Umbilical cord (tissue), 2 donors: ENCODE measurements at places on chromosomes 7 and 10. TPM values are rescaled to one million over a fixed set of nuclear protein-coding genes. Genes with fewer than 3 reads are reported as not detected.

TDRD1 gene
- total RNA-seq: 0.24 TPM

STRA8 gene
- total RNA-seq: not detected

DNA sequence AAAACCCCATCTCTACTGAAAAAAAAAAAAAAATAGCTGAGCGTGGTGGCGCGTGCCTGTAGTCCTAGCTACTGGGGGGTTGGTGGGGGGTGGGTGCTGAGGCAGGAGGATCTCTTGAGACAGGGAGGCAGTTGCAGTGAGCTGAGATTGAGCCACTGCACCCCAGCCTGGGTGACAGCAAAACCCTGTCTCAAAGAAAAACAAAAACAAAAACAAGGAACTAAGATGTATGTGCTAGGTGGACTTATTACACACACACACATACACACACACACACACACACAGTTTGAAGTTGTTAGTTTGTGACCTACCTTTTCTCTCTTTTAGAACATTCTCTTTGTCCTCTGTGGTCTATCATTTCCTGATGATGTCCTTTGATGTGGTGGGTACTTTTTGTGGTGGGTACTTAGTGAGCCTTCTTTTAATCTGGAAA is 53.5 kb downstream of the EXOC6 start:
- DNase-seq: no peak

DNA sequence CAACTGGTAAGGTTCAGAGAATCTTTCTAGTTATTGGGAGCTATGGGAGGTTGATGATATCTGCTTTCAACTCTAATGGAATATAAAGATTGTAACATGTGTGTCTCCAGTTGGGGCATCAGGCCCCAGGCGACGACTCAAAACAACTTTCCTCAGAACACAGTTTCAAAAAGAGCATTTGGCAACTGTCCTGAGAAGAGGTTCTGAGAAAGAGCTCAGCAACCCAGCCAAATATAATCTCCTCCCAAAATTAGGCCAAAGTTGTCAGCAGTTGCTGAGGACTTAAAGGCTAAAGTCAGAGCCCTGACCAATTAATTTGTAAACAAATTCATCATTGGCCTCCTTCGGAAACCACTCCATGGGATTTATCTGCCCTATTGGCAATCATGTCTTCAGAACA is 251.1 kb upstream of the NFE2L3 start:
- DNase-seq: no peak

- DNase-seq: peak; percentile 34
These were observed 95.9 kb downstream of the DNMBP start for GRCh38 chr10:99913831-99914235.
